NCI-H1436 treated with DMSO at 0.1 percent for 48 hours (cell line): ENCODE measurements at places on chromosomes 4 and X.

GRCh38 chr4:54783402-54784110, 125.8 kb downstream of the KIT start:
- DNase-seq: no peak

DNA sequence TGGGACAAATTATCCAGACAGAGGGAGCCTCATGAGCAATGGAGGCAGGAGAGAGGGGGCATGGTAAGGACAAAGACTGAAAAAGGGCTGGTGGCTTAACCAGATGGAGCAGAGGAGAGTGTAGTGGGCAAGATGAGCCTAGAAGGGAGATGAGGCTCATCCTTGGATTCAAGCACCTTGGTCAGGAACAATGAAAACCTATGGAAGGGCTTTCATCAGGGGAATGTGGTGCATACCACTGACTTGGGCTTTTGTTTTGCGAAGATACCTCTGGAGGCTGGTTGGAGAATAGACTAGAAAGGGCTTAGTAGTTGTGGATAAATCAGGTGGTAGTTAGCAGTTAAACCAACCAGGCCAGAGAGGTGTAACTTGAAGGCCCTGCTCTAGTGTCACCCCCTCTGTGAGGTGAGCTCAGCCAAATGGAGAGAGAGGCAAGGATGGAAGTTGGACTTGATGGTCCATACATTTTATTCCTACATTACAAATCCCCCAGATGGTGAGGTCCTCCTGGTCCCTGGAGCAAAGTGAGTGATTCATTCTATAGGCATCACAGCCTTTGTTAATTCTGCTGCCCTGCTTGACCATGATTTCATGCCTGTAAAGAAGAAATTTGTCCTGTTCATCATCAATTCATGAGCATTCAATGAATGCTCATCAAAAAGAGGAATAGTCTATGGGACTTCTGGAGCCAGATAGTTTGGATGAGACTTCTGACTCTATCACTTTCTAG, 264.8 kb upstream of the IGFBP7 start:
- no peak for DNase-seq

DNA sequence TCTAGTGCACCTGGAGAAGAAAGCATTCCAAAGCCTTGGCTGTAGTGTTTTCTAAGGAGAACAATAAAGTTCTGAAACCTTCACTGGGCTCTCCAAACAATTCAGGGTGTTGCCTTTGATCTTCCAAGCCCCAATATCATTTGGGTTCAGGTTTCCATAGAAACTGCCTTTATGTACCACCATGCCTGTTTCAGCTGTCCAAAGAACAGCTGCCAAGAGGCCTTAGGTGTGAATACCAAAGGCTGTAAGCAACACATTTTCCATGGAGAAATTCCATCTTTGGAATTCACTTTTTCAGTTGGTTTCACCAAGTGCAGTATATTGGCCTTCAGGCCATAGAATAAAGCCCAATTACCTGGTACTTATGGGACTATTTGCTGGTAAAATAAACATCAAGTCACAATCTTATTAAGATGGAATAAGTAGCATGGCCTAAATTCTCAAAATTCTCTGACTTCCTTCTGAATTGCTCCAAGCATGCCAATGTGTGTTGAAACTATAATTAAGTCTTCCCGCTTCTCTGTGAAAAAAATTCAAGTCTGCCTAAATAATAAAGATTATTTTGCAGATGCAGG, 61.9 kb downstream of the COX18 start:
- no peak for DNase-seq

DNA sequence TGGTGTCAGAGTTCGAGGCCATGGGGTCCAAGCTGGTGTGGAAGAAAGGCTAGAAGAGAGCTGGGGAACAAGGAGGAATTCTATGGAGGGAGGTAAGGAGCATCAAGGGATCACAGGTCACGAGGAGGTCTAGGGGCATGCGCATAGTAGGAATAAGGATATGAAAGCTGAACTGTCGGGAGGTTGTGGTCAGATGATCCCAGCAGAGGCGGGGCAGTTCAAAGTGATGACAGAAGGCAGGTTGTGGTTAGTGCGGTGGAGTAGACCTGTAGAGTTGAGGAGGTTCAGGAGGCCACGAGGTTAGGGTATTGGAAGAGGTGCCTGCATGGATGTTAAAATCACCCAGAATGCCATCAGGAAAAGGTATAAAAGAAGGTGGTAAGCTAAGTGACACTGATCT, 156.3 kb downstream of the TMEM164 start:
- no peak for DNase-seq

DNA sequence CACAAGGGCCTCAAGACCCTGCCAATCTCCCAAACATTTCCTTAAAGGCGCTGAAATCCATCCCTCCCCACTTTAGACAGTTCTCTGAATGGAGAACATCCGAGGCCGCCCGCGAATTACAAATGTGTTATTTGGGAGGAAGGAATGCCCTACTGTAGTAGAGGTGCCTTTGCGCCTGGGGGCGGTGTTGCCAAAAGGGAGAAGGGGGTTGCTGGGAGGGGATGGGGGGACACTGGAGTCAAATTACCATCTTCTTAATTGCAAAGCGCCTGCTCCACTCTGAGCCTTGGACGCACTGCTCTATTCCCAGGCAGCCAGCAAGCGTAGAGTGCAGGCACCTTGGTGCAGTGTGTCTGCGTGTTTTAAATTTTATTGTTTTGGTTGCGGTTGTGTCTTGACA, 2.7 kb downstream of the TMEM255A start:
- peak; percentile 45 for DNase-seq

DNA sequence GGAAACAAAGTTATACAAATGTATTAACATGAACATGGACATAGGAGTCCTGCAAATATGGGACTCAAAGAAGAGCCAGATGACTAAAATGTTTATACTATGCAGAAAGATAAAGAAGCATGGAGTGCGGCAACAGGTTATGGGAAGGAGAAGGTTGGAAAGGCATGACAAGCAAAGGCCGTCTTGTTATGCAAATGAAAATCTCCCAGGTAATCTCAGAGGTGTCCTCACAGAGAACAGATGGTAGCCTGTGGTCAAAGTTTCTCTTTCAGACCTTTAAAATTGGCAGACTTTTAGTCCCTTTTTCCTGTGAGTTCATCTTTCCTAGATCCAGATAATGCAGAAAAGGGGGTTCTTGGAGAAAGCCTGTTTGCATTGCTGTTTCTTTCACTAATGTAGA, 116.4 kb upstream of the BEND4 start:
- DNase-seq: no peak

- DNase-seq: no peak
These were observed 35.3 kb downstream of the DCTD start for GRCh38 chr4:182881914-182882313.

- no peak for DNase-seq
These were observed 2.4 kb upstream of the MBNL3 start for GRCh38 chrX:132491191-132491590.

GRCh38 chr4:150021483-150021882, 56.8 kb upstream of the DCLK2 start:
- DNase-seq: no peak

DNA sequence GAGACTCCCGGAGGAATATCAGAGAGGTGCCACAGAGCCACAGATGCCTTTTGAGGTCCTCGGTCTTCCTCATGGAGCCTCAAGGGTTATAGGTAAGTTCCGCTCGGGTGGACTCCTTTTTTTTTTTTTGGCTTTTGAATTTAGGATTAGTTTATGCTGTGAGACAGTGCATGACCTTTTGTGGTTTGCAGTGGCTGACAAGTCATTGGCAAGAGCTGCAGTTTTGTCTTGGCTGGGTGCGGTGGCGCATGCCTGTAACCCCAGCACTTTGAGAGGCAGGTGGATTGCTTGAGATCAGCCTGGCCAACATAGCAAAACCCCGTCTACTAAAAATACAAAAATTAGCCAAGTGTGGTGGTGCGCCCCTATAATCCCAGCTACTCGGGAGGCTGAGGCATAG, 4.5 kb upstream of the GRSF1 start:
- no peak for DNase-seq

DNA sequence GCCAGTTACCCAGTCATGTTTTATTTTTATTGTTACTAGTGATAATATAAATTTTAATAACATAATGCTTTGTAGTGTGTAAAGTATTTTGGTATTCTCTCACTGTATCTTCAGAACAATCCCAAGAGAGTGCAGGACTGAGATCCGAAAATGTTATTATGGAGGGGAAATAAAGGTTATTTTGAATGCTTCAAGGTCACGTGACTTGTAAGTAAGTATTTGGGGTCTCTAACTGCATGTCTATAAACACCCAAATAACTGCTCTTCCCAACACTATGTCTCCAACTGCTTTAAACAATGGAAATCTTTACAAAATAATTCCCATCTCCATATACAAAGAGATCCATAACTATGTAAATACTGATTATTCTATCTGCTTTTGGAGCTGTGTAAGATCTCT, 302.2 kb downstream of the LDB2 start:
- no peak for DNase-seq

- DNase-seq: no peak
These were observed 224.3 kb downstream of the ANK2 start for GRCh38 chr4:113273721-113274220.

DNA sequence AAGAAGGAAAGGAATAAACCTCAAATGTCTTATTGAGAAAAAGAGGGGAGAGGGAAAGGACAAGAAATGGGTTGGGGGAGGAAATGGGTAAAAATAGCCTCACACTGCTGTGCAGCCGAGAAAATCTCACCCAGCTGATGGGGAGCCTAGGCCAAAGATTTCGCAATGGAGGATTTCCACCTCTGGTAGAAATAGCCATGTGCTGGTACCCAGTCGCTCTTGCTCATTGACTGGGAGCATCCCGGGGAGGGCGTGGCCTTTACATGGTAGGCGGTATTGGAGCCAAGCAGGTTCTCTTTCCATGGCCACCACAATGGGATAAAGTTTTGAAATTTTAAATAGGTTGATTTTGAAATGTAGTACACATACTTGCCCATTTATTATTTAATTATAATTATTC, 255.1 kb upstream of the LDB2 start:
- DNase-seq: no peak

- DNase-seq: no peak
These were observed 462.3 kb upstream of the ADGRL3 start for GRCh38 chr4:60737858-60738257.

- DNase-seq: no peak
These were observed 726.6 kb downstream of the TRAM1L1 start for GRCh38 chr4:116358633-116359222.

DNA sequence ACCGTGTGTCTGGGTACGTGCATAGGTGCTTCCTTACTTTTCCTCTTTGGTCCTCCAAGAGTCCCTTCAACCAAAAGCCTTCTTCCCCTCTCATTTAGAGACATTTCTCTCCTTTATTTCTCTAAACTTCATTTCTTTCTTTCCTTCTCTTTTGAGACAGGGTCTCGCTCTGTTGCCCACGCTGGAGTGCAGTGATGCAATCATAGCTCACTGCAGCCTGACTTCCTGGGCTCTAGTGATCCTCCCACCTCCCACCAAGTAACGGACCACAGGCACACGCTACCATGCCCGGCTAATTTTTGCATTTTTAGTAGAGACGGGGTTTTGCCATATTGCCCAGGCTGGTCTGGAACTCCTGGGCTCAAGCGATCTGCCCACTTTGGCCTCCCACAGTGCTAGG, 42.2 kb downstream of the ACOX3 start:
- no peak for DNase-seq

- no peak for DNase-seq
These were observed 541.3 kb downstream of the GBA3 start for GRCh38 chr4:23234018-23234417.

GRCh38 chr4:98434816-98435215, 173.6 kb downstream of the RAP1GDS1 start:
- no peak for DNase-seq

DNA sequence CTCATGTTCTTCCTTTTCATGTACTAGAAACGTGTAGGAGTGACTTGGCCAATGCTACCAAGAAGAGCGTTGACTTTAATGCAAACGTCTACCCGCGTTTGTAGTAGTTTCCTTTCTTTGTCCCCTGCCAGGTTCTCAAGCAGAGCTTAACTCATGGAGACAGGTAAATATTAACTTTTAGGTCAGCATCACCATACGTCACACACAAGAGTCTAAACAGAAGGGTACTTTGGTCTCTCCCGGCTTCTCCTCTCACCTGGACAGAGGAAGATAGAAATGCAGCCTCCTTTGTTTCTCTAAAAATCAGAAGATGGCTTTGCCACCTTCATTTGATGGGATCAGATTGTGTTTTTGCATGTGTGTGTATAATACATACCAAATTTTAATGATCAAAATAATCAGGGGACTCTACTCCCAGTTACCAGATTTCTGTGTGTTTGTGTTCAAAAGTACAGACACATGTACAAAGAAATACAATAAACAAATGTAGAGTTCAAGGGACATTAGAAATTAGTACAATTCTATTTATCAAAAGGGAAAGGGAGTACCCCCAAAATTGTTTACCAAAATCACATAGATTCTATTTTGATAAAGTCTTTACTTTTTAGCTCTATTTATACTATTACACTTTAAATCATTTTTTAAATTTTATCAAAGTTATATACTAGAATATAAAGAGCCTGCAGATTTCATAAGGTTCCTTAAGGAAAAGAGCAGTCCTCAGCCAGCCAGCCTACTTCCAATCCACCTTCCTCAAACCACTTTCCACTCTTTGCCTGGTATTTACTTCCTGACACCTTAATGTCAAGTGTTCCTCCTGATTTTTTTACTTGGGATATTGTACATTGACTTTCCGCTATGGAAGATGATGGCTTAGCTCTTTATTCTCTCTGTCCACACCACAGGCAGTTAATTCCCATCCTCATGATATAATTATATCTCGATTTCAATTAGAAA, 195.5 kb downstream of the RELL1 start:
- DNase-seq: no peak

GRCh38 chrX:55867181-55867651, 149.7 kb downstream of the RRAGB start:
- DNase-seq: no peak

DNA sequence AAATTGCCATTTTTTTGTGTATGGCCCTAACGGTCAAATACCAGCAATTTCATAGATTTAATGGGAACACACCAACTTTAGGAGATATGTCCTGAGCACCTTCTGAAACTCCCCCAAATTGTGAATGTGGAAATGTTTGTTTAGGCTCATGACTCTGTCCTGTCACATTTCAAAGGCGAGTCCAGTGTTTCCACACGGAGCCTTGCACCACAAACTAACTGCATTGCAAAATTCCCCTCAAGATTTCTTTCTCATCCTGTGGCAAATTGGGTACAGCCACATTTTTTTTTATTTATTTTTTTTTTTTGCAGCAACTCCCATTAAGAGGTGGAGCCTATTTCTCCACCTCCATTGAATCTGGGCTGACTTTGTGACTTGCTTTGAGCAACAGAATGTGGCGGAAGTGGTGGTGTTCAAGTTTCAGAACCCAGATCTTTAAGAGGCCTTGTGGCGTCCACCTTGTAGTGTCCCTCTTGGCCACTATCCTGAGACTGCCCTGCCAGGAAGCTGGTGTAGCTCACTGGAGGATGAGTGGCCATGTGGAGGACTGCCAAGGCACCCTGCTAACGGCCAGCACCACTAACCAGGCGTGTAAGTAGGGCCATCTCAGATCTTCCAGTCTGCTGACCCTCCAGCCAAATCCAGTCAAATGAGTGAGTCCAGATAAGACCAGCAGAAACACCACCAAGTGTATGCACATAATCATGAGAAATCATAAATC, 172.4 kb upstream of the SCML1 start:
- DNase-seq: no peak
